ENCODE measurements at places on chromosomes 3 and 15.

DNA sequence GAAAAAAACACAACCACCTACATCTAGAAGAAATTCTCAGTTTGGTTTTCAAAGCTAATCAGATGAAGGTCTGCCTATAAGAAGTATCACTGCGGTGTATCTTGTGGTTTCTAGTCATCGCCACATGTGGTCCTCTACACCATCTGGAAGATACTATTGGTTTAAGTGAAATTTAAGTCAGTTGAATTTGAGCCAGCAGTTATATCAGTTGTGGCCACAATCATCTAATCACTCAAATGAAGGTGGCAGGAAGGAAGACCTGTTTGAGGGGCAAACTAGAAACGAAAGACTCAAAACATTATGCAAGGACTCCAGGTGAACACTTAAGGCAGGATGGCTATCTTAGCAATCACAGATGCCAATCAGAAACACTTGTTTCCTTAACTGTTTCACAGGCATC, 48.7 kb downstream of the ETV5 start:
- DNase-seq: no peak

GRCh38 chr3:14147617-14148016, 22.8 kb downstream of the TMEM43 start:
- DNase-seq: no peak

GRCh38 chr3:197456261-197457091, 99.3 kb downstream of the BDH1 start:
- DNase-seq: no peak

- no peak for DNase-seq
Measured at GRCh38 chr15:71410347-71410746, 295.1 kb downstream of the THSD4 start.

GRCh38 chr3:72682936-72683452, 165.3 kb downstream of the SHQ1 start:
- no peak for DNase-seq

DNA sequence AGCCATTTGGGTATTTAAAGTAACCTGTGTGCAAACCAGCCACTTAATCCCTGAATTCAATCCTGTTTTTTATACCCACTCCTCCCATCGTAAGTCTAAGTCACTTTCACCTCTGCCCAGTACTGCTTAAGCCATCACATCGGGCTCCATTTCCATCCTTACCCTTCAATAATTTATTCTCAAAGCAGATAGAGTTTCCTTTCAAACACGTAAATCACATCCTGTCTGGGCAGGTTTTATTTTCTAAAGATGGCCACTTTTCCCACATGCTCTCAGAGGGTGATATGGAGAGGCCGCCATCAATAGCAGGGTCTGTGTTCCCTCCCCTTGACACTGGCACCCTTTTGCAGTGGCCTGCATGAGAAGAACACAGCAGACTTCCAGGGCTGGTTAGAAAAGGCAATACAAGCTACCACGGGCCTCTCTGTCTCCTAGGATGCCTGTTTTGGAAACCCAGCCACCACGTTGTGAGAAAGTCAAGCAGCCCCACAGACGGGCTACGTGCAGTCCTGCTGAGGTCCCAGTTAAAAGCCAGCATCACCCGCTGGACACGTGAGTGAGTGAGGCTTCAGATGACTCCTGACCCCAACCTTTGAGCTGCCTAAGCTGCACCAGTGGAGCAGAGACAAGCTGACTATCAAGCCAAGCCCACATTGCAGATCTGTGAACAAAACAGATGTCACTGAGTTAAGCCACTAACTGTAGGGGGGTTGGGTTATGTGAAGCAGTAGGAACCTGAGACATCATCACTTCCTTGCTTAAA, 241.8 kb upstream of the SLCO3A1 start:
- DNase-seq: no peak

GRCh38 chr15:63805993-63806980, 27.5 kb downstream of the HERC1 start:
- DNase-seq: no peak

GRCh38 chr3:30547716-30548115, 58.7 kb upstream of the TGFBR2 start:
- DNase-seq: no peak

GRCh38 chr15:77225088-77225487, 154.2 kb upstream of the TSPAN3 start:
- DNase-seq: no peak

DNA sequence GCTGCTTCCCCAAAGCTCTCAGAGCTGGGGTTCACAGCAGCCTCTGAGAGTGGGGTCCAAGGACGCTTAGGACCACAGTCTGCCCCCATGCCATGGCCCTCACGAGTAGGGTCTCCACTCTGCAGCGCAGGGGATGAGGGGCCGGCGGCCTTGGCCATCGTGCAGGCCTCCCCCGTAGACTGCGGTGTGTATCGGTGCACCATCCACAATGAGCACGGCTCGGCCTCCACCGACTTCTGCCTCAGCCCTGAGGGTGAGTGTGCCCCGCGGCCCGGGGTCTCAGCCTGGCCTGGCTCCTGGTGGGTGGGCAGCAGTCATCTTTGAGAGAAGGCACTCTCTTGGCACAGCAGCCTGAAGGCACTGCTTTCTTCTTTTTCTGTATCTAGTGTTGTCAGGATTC, 24.8 kb upstream of the SLC28A1 start:
- no peak for DNase-seq

DNA sequence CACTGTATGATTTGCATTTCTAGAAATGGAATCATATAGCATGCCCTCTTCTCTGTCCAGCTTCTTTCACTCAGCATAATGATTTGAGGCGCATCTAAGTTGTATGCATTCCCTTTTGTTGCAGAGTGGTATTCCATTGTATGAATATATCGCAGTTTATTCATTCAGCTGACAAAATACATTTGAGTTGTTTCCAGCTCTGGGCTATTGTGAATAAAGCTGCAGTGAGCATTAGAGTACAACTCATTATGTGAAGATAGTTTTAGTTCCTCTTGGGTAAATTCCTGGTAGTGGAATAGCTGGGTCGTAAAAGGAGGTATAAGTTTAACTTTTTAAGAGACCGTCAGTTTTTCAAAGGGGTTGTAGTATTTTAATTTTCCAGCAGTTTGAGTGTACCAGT, 38.5 kb upstream of the POLR2M start:
- DNase-seq: no peak

DNA sequence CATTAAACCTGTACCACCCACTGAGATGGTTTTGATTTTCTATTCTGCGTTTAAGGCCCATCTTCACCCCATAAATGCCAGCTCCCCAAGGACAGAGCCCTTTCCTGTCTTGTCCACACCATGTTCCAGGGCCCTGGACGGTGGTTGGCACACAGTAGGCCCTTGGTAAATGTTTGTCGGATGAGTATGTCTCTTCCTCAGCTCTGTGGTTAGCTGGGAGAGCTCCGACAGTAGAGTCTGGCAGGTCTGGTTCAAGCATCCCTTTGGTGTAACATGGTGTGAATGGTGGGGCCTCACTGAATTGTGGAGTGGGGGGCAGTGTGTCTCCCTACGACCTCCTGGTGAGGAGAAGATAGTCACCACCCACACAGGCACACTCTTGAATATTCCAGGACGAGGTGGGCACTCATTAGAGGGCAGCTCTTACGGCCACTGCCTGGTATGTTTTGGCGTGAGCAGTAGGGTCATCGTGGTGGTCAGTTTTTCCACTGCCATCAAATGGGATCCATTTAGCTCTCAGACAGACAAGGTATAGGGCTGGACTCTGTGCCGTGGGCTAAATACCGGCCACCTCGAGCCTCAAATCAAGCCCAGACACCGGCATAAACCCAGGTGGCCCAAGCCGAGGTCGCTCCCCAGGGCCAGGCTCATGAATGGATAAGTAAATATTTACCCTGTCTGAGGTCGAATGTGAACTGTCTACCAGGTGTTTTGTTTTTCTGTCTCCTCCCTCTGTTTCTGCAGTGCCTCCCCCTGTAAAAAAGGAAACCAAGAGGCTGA, 61.3 kb downstream of the SMAD3 start:
- no peak for DNase-seq

DNA sequence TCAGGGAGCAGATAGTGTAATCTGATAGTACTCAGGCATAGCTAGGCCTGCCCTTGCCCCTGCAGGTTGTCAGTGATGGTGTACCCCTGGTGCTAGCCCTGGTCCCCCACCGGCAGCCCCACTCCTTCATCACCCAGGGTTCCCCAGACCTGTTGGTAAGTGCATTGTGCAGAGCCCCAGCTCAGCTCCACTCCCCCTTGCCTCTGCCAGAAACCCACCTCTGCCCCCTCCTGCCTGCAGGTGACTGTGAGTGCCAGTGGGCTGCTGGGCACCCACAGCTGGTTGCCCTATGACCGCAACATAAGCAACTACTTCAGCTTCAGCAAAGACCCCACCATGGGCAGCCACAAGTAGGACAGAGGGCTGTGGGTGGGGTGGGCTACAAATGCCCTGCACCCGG, 27.5 kb downstream of the NBEAL2 start:
- DNase-seq: no peak

- no peak for DNase-seq
Measured at GRCh38 chr15:90037511-90037860, 36.4 kb downstream of the ZNF710 start.

- no peak for DNase-seq
Measured at GRCh38 chr15:56040081-56041035, 46.9 kb upstream of the NEDD4 start.

GRCh38 chr3:39587113-39587512, 119.6 kb downstream of the MOBP start:
- DNase-seq: no peak

DNA sequence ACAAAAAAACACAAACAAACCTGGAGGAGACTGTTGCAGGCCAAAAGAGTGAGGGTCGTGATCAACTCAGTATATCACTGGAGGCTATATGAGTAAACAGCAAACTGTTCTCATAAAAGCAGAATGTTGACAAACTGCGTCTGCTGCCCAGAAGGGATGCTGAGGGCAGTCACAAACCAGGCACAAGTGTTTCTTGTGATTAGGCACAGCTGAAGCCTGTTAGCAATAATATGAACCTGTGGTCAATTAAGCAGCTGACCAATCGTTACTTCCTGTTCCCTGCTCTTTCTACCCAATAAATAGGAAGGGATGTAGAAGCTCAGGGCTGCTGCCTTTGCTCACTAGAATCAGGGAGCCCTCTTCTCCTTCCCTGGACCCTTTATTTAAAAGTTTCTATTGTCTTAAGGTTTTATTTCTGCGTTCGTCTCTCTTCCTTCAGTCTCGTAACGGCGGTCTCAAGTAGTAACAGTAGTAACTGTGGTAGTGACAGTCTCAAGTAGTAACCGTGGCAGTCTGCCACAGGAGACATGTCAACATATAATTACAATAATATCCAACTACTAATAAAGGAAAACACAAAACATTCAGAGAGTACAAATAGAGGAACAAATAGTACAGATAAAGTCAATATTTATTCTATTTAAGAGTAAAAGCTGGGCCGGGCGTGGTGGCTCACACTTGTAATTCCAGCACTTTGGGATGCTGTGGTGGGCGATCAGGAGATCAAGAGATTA, 698.4 kb upstream of the CCDC54 start:
- no peak for DNase-seq

- peak; percentile 3 for DNase-seq
Measured at GRCh38 chr15:85100186-85100937, 118.7 kb downstream of the PDE8A start.
